Stimulated activated naive CD8-positive, alpha-beta T cell treated with anti-CD3 and anti-CD28 coated beads, Interleukin-15, amount 100 ng/mL, for 72 hours (primary cell): ENCODE measurements at places on chromosomes 16 and 17.

DNA sequence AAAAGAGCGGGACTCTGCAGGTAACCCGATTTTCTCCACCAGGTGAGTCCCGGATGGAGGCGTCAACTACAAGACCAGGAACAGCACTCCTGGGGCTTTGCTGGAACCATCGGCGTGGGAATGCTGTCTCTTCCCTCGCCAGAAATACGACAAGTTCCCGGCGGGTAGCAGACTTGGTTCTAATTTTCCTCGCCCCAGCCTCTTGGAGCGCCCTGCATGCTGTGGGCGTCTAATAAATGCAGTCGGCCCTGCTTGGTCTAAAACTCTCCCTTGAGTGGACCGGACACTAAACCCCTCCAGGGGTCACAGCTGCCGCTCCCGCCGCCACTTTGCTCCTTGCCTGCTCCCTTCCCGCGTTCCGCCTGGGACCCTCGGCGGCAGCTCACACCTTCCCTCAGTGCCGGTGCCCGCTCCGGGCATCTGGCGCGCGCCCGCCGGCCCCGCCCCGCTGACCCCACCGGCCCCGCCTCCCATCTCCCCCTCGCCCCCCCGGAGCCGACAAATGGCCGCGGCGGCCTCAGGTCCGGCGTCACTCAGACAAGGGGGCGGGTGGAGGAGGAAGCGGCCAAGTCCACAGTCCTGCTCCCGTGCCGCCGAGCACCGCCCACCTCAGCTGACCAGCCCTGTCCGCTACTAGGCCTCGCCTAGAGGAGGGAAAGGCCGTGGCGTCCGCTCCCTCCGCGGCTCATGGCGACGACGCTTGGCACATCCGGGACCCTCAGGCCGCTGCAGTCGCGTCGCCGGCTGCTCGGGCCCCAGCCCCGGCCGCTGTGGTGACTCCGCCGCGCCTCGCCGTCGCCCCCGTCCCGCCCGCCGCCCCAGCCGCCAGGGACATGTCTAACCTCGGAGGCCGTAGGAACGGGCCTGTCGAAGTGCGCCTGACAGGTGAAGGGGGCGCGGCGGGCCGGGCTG lies 65.8 kb downstream of the KPNA2 start:
- peak; percentile 63 for DNase-seq

- no peak for DNase-seq
These were observed 126.9 kb downstream of the KATNIP start for GRCh38 chr16:27676839-27677238.

- DNase-seq = no peak
These were observed 320.8 kb downstream of the SLC39A11 start for GRCh38 chr17:72771734-72772133.

- DNase-seq = no peak
These were observed 201.6 kb upstream of the C17orf78 start for GRCh38 chr17:37174205-37174604.

- no peak for DNase-seq
These were observed 161.1 kb downstream of the STX8 start for GRCh38 chr17:9414471-9414870.

DNA sequence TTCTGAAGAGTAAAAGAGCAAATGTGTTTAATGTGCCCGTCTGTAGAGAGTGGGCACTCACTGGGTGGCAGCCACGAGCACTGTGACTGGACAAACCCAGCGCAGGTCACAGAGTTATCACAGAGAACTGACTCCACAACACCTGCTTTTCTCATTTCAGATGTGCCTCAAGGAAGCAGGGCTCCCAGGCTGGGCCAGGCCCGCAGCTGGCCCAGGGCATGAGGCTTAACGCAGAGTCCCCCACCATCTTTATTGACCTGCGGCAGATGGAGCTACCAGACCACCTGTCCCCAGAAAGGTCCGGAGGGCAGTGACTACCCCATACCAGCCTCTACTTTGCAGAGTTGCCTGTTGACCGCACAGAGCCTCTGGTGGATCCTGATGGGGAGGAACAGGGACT lies 11.9 kb downstream of the DNAAF8 start:
- DNase-seq = no peak
